Stimulated activated CD8-positive, alpha-beta memory T cell treated with anti-CD3 and anti-CD28 coated beads, Interleukin-7, amount 100 ng/mL, for 1 hour (primary cell): ENCODE measurements at places on chromosomes 1 and 21.

DNA sequence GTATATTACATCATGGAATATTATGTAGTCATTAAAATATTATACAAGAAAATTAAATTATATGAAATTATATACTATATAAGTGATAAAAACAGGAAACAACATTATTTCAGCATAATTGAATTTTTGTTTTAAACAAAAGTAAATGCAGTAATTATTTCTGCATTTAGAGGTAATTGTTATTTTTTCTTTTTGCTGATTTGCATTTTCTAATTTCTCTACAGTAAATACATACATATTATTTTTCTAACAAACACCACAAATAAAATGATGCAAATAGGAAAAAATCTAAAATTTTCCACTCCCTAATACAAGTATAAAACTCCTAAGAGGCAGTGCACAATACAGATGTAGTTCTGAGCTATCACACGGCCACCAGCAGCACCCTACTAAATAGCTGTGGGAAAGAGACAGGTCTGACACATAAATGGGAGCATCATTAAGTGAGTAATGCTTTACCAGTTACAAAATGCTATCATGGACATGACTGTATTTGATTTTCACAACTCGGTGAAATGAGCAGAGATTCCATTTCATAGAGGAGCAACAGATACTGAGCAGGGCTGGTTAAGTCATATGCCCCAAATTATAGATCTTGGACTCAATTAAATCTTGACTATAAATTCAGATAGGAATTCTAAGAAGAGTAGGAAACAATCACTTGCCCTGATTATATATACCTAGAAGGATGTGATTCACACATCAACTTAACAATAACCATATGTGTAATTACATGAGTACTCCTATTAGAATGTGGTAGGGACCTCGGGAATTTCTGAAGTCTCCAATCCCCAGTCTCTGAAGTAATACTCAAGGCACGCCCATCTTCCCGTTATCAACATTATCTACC lies 49.0 kb downstream of the NRIP1 start:
- DNase-seq, result no peak

DNA sequence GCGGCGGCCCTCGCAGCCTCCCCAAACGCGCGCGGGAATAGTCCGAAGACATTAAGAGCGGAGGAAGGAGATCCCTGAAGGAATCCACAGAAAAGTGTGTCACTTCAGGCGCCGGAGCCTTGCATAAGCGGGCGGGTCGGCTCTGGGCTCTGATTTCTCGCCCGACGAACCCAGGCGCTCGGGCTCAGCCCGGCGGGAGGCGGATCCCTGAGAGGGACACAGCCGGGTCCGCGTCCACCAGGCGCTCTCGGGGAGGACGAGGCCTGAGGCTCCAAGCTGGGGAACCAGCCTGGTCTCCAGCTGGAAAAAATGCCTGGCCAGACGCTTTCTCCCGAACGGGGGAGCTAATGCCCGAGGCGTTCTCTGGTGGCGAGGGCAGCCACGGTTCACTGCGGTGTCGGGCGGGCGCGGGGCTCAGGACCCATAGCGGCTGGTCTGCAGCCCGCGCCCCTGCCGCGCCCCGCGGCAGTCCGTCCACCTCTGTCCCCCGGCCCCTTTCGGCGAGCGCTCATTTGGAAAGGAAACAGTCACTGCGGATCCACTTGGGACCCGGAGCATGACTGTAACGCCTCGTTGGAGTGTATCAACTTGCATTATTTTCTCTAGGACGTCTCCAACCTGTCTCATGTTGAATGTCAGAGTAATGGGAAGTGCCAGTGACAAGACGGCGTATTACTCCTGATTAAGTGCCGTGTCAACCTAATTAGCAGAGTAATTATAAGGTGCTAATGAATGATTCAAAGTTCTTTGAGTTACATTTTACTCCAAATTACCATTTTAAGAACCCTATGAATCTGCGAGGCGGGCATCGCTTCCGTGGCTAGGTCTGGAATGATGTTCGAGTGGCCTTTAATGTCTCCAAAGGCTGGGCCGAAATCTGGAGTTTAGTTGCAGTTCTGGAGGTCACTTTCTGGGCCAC lies 1.6 kb upstream of the BARHL2 start:
- no peak for DNase-seq

GRCh38 chr1:6416906-6417305 lies 2.8 kb downstream of the HES2 start:
- DNase-seq, result no peak

- DNase-seq, result no peak
Measured at GRCh38 chr21:37270576-37271365, 3.6 kb upstream of the VPS26C start.

- DNase-seq, result no peak
Measured at GRCh38 chr1:183259924-183260323, 73.9 kb downstream of the LAMC2 start.

GRCh38 chr1:8197493-8198282 lies 120.2 kb upstream of the SLC45A1 start:
- DNase-seq, result no peak

- no peak for DNase-seq
Measured at GRCh38 chr1:175267716-175268416, 75.3 kb upstream of the KIAA0040 start.
